ENCODE measurements at places on chromosomes 4 and X.

DNA sequence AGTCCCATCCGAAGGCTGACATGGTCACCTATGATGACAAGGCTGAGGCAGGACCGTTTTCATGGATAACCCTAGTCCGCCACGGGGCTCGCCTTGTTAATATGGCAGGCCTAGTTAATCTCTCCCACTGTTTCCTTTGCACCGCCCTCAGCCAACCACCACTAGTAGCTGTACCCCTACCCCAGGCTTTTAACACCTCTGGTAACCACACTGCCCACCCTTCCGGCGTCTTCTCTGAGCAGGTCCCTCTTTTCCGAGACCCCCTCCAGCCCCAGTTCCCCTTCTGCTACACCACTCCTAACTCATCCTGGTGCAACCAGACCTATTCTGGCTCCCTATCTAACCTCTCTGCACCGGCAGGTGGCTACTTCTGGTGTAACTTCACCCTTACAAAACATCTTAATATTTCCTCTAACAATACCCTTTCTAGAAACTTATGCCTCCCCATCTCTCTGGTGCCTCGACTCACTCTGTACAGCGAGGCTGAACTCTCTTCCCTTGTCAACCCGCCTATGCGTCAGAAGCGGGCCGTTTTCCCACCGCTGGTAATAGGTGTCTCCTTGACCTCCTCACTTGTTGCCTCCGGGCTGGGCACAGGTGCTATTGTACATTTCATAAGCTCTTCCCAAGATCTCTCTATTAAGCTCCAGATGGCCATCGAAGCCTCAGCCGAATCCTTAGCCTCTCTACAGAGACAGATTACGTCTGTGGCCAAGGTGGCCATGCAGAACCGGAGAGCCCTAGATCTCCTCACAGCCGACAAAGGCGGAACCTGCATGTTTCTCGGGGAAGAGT lies 964.4 kb downstream of the RPA4 start:
- no peak for DNase-seq

GRCh38 chrX:131626681-131627296 lies 82.9 kb downstream of the OR13H1 start:
- DNase-seq: no peak

DNA sequence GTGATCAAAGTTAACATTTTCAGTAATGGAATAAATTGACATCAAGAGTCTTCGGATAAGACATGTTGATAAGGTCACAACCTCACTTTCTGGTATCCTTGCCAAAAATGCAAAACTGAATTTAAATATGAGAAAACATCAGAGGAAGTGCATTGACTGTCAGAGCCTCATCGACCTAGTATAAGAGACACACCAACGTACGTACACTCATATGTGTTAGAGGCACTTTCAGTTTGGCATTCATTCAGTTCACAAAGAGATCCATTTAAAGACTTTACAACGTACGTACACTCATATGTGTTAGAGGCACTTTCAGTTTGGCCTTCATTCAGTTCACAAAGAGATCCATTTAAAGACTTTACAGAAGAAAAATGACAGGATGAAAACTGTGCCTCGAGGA lies 280.3 kb downstream of the INPP4B start:
- DNase-seq: no peak

DNA sequence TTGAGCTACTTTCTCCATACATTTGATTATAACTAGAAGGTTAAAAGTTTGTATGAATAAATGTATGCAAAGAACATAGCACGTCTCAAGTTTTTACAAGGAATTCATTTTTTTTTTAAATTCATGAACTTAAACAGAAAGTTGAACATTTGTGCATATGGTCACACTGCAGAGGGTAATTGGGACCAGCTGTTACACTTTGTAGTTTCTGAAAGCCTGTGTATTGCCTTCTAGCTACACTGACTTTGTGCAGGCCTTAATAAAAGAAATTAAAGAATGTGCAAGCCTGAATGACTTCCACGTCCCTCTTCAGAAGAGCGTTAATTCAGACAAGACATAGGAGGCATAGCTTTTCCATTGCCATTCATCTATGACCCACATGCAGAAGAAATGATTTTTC lies 153.1 kb upstream of the PCDH18 start:
- DNase-seq: no peak

DNA sequence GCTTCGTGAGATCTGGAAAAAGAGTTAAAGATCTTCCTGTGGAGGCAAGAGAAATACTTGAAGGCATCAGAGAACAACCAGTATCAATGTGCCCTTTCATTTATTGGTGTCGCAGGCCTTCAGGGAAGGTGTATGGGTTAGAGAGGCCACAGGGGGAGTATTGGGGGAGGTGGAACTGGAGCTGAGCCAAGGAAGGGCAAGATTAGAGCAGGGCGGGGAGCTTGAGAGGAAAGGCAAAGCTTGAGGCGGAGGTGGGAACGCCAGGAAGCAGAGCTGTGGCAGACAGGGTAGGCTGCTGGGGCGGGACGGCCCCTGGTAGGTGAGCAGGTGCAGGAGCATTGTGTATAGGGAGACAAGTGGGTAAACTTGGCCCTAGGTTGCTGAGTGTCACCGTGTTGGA lies 329.9 kb downstream of the ARHGAP10 start:
- no peak for DNase-seq

Data from ovary (tissue), 10 donors.